ENCODE measurements at places on chromosomes 11 and 22.

- DNase-seq: no peak
These were observed 202.9 kb downstream of the GRIK4 start for GRCh38 chr11:120714438-120714837.

- peak; percentile 19 for DNase-seq
These were observed 14.1 kb downstream of the RHBDD3 start for GRCh38 chr22:29253561-29254285.

DNA sequence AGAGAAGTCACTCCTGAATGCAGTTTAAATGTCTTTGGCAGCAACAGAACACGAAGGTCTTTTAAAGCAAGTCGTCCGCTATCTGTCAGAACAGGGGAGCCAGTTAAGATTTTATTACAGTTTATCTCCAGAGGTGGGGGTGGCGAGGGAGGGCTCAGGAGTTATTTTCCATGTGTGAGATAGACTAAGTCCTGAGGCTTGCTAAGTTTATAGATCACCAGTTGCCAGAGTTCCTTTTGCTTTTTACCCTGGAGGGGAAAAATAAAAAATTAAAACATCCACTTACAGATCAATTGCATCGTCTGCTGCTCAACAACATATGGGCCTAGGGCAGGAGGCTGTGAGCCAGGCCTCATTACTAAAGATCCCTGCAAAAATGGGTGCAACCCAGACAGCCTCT, 90.7 kb downstream of the SNX19 start:
- DNase-seq: no peak

- DNase-seq: no peak
These were observed 79.3 kb upstream of the GALNT18 start for GRCh38 chr11:11701070-11701469.

DNA sequence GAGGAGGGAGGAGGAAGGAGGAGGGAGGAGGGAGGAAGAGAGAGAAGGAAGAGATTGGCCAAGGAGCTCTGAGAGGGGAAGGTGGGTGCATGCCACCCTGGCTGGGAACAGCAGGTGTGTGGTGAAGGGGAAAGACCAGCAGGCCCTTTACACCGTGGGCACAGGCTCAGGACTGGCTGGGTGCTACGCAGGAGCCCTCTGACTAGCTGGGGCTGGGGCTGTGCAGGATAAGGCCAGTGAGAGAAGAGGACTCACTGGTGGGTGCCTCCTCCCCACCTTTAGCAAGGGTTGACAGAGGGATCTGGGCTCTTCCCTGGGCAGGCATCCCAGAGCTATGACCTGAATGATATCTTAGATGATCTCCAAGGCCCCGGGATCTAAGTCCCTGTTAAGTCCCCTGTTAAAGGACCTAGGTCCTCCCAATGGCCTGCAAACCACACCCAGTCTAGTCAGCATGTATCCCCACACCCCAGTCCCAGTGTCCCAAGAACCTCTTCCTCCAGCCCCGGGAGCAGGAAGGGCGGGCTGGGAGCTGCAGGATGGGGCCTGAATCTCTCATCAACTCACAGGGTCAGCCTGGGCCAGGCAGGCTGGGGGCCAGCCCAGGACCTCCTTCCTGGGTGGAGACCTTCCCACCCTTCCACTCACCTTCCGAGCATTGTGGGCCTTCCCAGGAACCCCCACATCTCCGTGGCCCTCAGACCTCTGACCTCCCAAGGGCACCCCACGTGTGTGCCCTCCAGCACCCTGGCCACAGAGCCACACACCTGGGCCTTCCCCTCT, 55.4 kb downstream of the CDKN1C start:
- DNase-seq: no peak

- DNase-seq: no peak
These were observed 42.5 kb upstream of the DEUP1 start for GRCh38 chr11:93288079-93288478.

- DNase-seq: no peak
These were observed 65.4 kb upstream of the BLID start for GRCh38 chr11:122181372-122181771.

DNA sequence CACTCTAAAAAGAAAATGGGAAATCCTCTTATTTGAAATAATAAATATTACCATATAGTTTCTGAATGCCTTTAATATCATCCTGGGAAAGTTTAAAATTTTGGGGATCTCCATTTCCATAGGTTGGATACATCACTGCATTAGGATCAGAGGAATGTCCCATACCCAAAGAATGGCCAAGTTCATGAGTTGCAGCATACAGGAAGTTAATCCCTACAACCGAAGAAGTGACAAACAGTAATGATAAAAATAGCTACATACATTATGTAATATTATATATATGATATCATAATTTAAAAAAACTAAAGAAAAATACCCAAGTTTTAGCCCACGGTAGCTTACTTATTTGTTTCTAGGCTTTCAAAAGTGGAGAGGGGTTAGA, 7.4 kb downstream of the MMP7 start:
- DNase-seq: no peak

- DNase-seq: no peak
These were observed 290.7 kb upstream of the MPPED2 start for GRCh38 chr11:30876663-30877396.

DNA sequence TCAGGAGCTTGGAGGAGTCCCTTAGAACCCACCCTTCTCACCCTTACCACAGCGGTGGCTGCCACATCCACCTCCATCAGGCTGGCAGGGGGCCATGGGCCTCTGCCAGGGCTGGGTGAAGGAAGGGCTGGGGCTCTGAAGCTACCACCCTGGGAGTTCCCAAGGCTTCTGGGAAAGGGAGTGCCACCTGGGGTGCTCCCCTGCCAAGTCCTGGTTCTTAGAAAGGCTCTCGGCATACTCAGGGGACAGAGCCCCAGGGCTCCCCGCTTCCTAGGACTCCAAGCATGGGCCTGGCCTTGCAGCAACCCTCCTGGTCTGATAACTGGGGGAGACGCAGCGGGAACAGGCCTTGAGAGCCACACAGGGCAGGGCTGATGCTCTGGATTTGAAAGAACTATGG, 438 bp upstream of the PLA2G3 start:
- no peak for DNase-seq

- no peak for DNase-seq
These were observed 4.7 kb downstream of the STX3 start for GRCh38 chr11:59759900-59760299.

- DNase-seq: peak; percentile 72
These were observed 54.7 kb upstream of the PRDM11 start for GRCh38 chr11:45091563-45092403.

GRCh38 chr22:48185071-48186055, 1422.9 kb downstream of the TBC1D22A start:
- DNase-seq: no peak

DNA sequence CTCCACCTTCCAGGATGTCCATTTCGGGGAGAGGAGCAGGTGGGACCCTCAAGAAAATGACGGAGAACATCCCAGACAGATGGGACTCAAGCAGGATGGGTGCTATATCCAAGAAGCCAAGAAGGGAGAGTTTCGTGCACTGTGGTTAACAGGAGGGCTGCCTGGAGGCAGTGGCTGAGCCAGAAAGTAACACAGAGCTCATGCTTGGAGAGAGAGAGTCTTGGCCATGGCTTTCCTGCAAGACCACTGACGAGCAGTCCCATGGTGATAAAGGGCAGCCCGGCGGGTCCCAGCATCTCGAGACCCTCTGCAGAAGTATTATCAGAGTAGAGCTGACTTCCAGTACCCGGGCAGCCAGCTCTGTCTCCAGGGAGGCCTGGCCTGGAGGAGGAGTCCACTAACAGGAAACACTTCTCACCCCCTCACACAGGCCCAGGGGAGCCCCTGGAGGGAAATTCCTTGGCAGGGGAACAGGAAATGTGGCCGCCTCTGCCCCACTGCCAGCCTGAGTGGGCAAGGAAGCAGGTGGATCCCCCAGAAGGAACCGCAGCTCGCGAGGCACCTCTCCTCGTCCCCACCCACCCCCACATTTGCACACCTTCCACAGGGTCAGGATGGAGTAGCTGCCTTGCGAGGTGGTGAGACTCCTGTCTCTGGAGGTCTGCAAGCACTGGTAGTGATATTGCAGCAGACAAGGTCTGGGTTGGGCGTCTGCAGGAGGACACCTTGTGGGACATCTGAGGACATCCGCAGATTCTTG, 32.2 kb downstream of the CYTH4 start:
- DNase-seq: no peak

DNA sequence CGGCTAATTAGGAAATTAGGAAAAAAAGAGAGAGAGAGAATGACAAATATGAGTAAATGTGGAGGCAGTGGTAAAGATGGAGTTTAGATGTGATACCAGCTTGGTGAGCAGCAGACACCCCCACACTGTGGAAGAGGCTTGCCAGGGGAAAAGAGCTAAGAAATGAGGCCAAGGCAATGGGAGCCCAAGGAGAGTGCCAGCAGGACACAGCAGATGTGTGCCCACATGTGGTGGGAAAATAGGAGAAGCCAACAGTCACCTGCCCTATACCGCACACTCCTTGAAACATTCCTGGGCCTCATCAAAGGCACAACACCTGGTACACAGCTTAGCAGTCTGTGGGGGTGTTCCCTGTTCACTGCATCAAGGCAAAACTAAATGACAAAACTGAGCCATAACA, 104.9 kb downstream of the FAM76B start:
- no peak for DNase-seq

DNA sequence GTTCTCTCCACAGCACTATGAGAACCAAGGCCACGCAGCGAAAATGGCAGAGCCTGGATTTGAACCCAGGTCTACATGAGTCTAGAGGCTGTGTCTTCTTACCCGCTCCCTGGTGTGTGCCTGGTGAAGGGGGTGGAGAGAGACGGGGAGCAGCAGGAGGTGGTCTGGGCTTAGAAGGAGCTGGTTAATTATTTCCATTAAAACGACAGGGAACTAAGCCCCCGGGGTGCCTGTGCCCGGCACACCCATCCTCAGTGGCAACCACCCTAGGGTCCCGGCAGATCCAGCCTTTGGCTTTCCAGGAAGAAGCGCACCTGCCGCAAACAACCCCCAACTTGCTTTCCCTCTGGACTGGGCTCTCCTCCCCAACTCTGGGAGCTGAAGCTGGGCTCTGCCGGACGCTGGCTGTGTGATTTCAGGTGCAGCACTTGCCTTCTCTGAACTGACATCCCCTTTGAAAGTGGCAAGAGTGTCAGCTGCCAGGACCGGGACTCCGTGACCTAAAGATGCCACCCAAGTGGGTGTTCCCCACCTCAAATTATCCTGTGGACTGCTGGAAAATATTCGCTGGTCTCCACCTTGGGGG, 35.8 kb downstream of the MN1 start:
- DNase-seq: no peak

Data from neural progenitor cell (in vitro differentiated cells).